Kidney epithelial cell (primary cell): ENCODE measurements at places on chromosomes 4 and X. TPM values are rescaled to one million over a fixed set of nuclear protein-coding genes. Genes with fewer than 3 reads are reported as not detected.

The MAGEB10 gene
- not detected in 2 replicates for total RNA-seq

The RAI2 gene
- 3.2 and 3.6 TPM in 2 replicates for total RNA-seq

The DCAF8L1 gene
- total RNA-seq, result not detected in 2 replicates

DNA sequence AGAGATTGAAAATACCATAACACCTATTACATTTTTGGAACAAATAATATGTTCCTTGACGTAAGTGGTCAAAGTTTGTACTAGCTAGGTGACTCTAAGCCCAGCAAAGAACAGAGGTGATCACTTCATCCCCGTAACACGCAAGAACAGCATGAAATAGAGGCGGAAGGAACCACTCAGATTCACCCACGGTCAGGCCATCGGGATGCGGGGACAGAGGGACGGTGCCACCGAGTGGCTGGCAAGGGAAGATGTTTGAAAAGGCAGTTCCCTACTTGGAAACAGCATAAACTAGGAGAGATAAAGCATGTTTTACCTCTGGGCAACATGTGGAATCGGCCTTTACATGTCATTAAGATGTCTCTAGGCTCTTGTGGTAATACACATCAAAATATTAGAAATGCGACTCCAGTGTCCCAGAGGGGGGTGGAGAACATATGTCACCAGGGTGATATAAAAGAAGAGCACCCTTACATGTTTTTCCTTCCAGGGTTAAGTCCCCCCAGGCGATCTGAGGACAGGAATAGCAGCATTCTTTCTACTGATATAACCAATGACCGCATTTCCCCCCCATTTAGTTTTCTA, 84.0 kb downstream of the PHKA2 start:
- no peak for DNase-seq

DNA sequence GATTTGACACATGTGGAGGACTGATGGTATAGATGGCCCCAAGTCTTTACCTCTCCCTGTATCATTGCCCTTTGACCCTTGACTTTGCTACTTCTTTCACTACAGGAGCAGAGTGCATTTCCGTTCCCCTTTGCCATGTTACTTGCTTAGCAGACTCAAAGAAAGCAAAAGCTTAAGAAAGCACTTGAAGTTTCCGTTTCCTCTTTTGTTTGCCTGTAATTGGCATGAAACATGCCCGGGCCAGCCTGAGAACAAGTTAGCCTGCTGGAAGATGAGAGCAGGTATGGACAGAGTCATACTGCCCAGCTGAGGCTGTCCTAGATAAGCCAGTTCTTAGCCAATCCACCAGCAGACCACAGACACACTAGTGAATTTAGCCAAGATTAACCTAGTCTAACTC, 206.0 kb downstream of the BCOR start:
- DNase-seq, result no peak

DNA sequence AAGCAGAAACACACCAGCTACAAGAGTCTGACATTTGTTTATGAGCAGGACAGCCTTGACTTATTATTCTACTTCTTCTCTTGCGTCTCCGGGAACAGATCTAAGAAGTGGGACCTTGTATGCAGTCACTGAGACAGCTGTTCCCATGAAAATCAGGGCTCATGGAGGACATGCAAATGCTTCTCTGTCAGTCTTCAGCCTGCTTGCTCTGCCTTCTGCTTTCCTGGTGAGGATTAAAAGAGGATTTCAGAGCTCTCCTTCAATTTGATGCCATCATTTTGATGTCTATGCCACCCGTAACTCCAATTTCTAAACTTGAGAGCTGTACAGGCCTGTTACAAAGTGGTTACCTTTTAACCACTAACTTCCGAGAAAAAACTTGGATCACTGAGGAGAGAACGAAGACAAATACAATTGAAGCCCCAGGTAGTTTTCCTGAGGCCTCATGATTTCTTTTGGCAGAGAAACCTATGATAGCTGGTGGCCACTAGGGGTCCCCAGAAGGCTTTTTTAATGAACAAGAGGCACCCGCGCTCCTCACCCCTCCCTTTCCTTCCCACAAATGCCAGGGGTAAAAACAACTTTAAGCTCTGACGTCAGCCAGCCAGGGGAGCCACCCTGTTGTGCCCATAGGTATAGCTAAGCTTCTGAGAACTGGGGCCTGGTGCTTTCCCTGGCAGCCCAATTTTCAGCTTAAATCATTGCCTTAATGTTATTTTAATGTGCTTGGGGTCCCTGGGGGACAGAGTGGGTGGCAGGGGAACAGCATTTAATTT, 97.0 kb downstream of the DDIT4L start:
- DNase-seq, result peak; percentile 72

- no peak for DNase-seq
Observed at GRCh38 chr4:79540143-79540542, 132.1 kb upstream of the GK2 start.

- no peak for DNase-seq
Observed at GRCh38 chr4:160353548-160353947, 1250.7 kb downstream of the RAPGEF2 start.

DNA sequence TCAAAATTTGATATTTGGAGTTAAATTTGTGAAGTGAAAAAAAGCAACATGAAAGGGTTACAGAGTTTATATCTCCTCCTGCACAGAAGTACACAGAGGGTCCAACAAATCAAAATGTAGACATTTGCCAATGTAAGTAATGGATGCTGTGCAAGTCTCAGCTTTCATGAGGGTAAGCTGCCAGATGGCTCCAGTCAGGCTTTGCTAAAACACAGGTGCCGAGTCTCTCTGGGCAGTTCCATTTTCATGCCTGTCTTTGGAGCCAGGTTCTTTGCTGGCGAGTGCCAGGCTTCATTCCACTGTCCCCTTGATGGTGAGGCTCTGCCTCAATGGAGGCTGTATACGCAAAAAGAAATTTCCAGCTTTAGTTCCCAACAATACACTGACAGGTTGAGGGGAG, 27.9 kb downstream of the SLC4A4 start:
- DNase-seq, result no peak

- no peak for DNase-seq
Observed at GRCh38 chr4:155607481-155607880, 59.2 kb upstream of the GUCY1A1 start.

GRCh38 chr4:140239311-140239710, 85.3 kb upstream of the MAML3 start:
- no peak for DNase-seq

DNA sequence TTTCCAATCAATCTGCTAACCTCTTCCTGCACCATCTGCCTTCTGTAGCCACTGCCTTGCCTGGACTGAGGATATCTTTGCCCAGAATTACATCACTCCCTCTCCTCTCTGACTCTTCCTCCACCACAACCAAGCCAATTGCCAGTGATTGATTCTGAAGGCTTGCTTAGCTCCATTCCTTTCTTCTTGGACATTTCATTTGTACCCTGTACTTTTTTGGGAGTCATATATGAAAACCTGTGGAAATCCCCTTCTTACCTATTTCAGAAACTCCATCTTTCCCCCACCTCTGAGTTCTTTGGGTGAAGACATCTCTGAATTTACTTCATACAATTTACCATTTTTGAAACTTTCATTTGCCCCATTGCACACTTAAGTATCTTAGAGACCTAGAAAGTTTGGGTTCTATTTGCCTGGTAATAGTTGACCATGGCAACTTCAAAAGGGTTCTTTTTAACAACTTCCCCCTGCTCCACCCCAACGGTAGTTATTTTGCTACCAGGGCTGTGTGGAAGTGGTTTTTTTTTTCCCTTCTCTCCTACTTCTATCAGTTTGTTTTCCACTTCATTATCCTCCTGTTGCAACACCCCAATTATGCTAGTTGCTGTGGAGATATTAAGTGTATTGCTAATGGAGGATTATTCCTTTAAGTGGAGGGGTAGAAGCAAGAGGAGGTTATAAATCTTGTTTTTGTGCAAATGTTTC, 14.3 kb downstream of the SGMS2 start:
- DNase-seq, result no peak

DNA sequence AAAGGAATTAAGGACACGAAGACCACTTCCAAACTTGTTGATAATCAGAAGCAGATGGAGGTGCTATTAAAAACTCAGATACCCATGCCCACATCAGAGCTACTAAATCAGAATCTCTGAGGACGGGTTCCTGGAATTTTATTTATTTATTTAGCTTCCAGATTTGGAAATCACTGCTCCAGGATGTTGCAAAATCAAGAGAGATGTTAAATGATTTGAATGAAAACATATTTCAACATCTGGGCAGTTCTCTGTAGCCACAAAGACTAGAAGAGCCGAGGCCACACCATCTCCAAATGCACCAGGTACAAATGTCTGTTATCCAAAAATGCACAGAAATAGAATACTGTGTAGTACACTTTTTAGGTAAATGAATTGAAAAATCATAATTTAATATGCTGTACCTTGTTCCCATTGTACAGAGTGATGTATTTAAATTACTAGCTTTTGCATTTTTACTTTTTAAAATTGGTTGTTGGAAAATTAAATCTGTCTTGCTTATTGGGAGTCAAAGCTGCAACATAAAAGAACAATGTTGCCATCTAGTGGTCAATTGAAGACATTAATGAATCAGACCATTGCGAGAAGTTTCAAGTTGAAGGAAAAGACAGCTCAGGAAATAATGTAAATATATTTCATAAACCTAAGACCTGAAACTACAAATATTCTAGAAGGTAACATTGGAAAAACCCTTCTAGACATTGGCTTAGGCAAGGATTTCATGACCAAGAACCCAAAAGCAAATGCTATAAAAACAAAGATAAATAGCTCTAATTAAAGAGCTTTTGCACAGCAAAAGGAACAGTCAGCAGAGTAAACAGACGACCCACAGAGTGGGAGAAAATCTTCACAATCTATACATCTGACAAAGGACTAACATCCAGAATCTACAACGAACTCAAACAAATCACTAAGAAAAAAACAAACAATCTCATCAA, 151.3 kb upstream of the TTC29 start:
- DNase-seq, result peak; percentile 19
